GM13976 (cell line): ENCODE measurements at places on chromosomes 7 and 10.

DNA sequence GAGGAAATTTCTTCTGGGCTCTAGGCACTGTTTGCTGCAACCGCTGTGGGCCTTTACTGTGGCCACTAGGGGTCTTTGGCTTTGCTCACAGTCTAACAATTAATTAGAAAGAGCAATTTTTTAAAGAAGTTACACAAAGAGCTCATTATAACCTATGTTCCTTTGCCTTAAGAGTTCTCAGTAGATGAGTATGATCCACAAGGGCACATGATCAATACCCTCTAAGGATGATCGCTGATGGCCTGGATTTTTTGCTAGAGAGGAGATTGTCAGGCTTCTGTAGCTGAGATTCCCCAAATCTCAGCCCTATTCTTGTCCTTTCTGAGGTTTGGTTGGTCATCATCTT lies 80.8 kb upstream of the RHOBTB1 start:
- no peak for DNase-seq

- DNase-seq: no peak
Observed at GRCh38 chr7:105316578-105317344, 72.0 kb downstream of the SRPK2 start.

DNA sequence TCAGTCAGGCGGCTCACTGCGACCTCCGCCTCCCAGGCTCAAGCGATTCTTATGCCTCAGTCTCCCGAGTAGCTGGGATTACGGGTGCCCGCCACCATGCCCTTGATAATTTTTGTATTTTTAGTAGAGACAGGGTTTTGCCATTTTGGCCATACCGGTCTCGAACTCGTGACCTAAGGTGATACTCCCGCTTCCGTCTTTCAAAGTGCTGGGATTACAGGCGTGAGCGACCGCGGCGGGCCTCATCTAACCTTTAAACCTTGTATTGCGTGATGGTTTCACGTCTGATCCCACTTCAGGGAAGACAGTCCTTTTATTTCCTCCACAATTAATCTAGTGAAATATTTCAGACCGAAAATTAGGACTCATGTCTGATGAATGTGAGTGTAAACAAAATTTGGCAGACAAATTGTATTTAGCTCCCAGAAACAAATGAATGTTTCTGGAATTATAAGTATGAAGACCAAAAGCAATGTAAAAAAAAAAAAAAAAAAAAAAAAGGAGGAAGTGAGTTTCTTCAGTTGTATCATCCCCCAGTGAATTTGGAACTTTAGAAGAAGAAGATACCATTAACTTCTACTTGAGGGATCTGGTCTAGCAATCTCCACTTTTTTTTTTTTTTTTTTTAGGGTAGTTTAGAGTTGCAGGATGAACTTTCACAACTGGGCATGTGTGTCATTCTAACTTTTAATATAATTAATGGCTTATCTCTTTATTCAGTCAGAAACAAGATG lies 1.6 kb downstream of the NUP42 start:
- DNase-seq: no peak

- no peak for DNase-seq
Observed at GRCh38 chr7:121620953-121621606, 225.0 kb upstream of the FAM3C start.
